ENCODE measurements at places on chromosomes 13 and 19.

- no peak for DNase-seq
These were observed 21.4 kb downstream of the WDFY2 start for GRCh38 chr13:51605698-51606097.

DNA sequence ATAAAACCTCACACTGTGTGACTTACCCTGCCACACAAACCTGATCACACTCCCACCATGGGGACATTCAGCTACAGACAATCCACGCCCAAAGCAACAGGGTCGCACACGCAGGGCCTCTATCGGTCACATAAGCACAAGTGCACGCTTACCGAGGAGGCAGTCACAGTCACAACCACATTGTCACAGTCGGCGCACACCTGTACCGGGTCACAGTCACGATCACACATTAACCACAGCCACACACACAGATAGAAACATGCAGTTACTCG, 579 bp downstream of the ZNF566 start:
- peak; percentile 31 for DNase-seq

- no peak for DNase-seq
These were observed 118.7 kb downstream of the ATP11A start for GRCh38 chr13:112808377-112809140.

DNA sequence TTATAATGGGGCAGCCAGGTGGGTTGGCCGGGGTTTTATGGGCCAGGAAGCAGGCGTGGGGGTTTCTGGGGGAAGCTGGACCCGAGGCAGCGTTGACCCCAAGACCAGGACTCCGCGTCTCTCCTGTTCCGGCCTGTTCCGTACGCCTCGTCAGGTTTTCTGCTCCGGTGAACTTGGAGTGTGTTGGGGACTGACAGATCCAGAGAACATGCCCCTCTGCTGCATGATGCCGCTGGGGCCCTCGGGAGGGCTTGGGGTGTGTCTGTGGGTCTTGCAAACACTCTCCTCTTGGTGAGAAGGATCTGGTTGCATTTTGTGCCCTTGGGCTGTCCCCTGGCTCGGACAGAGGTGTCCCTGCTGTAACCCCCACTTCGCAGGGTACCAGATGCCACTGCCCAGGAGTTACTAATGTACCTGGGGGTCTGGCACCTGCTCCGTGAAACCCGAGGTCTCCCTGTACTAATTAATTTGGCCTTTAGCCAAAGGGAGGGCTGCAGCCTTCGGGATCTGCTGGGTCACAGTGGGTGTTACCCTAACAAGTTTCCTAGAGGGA, 15.6 kb downstream of the KDM4B start:
- DNase-seq: no peak

GRCh38 chr13:95644601-95645052, at the start of gene DZIP1:
Gene DZIP1 (minus strand): TSS chr13:95644706. CDS start chr13:95642029, 2,677 bp downstream.
- DNase-seq: no peak

DNA sequence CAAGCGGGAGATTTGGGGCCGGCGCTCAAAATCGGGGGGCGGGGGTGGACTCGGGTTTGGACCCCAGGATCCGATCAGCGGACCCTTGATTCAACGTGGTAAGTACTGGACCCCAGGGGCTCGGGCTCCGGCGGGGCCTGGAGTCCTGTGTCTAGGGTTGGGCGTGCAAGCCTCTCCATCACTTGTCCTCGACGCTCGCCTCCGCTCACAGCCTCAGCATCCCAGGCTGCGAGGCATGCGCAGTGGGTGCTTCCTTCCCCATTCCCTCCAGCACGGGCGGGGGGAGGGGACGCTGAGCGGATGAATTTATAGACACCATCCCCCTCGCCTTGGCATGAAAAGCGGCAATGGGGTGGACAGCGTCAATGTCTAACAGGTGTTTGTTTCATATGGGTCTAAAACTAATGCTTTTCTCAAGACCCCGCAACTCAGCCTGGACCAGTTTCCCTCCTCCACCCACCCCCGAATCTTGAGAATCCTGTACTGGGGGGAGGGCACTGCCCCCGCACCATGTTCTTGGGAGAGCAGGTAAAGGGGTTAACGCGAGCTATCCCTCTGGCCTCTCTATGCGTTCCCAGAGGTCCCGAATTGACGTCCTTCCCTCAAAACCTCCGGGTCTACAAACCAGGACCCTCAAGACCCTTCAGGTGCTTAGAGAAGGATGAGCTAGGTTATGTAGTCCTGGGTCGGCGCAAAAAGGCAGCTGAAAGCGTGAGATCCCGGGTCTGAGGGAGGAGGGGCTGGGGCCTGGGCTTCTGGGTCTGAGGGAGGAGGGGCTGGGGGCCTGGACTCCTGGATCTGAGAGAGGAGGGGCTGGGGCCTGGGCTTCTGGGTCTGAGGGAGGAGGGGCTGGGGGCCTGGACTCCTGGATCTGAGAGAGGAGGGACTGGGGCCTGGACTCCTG, 579 bp downstream of the CPT1C start:
- DNase-seq: no peak

DNA sequence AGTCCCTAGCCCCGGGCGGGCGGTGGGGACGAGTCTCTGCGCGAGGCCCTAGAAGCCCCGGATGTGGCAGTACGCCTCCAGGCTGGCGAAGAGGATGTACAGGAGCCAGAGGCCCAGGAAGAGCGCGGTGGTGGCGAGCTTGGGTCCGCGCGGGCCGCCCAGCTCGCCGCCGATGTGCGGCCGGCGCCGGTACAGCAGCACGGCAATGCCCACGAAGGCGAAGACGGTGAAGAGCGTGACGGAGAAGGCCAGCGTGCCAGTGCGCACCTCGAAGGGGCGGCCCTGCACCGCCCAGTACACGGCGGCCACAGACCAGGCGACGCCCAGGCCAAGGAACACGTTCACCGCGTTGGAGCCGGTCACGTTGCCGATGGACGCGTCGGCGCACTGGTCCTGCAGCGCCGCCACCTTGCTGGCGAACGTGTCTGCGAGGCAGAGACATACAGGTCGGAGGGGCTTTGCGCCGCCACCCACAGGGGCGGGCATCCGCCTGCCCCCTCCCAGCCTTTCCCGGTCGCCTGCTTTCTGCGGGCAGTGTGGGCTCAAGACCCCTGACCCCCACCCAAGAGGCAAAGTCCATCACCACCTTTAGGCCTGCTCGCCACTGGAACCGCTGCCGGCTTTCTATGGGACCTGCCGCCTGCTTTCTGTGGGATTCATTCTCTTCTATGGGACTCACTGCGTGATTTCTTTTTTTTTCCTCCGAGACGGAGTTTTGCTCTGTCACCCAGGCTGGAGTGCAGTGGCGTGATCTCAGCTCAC, 10.9 kb upstream of the MEIS3 start:
- no peak for DNase-seq

- DNase-seq: no peak
These were observed 5.6 kb upstream of the TEX29 start for GRCh38 chr13:111314852-111315251.

- DNase-seq: no peak
These were observed 69.7 kb downstream of the ERICH6B start for GRCh38 chr13:45545686-45546409.

DNA sequence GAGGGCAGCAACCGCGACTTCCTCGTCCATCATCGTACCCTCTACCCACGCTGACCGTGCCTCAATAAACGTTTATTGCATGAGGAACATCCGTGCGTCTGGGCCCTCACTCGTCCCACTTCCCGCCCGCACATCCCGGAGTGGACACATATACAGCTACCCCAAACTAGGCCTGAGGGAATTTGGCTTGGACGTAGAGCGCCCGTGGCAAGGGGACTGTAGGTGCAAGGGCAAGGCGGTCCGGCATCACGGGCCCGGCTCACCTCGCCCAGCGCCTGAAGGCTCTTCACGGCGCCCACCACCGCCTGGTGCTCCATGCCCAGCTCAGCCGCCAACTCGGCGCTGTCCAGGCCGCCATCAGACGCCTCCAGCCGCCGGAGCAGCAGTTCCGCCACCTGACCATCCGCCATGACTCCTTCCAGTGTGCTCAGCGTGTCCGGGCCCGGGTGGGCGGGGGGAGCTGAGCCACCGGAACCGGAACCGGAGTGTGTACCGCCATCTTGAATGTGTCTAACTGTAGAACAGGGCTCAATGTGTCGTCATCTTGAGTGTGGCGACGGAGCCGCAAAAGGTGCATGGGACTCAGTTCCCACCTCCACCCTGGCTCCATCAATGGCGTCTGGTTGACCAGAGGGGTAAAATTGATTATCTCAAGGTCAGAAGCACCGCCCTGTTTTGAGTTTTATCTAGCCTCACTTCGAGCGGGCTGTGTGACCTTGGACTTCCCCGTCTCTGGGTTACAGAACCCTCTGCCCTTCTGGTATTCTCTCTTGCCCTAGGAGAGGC, at the start of gene FARSA:
TSS of gene FARSA (minus strand) at position 425 of the 786 bp plus-strand sequence. CDS start at position 410, 15 bp downstream.
- DNase-seq: peak; percentile 88

DNA sequence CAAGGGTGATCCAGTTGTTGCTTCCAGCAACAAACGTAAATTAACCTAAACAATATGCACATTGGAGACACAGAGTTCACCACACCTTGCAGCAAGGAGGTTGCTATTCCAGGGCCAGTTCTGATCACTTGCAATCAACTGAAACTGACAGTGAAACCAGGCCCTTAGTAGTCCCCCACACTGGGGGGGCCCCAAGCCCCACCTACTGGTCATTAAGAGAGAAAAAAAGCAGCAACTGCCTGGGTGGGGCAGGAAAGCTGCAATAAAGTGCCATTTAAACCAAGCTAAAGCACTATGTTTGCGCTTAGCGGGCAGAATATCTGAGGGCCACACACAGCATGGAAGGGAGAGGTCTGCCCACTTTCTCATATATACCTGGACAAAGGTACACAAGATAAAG, 51.5 kb downstream of the ATP7B start:
- DNase-seq: no peak

DNA sequence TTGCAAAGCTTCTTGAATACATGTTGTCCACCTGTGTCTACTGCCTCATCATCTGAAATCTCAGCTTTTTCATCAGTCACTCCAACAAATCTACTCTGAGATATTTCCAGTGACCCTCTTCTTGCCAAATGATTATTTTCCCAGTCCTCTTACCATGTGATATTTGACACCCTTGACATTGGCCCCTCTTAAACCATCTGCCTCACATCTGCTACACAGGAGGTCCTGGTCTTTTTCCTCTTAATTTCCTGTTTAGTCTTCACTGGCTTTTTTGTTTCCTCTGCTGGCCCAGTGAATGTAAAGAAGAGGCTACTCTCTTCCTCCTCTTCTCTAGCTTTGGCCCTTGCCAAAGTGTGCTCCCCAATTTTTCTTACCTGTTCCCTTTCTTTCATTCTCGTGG, 218.7 kb downstream of the DNAJC15 start:
- no peak for DNase-seq

- peak; percentile 19 for DNase-seq
These were observed 571 bp downstream of the SAFB2 start for GRCh38 chr19:5621945-5622464.

DNA sequence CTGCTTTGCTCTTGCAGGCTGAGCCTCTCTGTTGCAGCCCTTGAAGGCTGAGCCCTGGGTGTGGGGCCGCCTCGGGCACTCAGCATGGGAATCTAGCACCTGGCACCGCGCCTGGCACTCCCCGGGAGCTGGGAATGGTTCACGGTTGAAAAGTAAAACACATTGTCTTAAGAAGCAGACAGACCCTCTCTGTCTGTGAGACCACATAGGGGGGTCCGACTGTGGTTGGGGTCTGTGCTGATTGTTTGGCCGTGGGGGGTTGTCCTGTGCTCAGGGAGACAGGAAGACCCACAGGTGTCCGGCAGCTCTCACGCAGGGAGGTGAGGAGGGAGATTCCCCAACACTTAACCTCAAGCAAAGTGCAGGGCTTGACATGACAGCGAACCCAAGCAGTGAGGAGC, 64.8 kb downstream of the SOX1 start:
- no peak for DNase-seq

- no peak for DNase-seq
These were observed 290.7 kb downstream of the SPRY2 start for GRCh38 chr13:80050252-80050651.

DNA sequence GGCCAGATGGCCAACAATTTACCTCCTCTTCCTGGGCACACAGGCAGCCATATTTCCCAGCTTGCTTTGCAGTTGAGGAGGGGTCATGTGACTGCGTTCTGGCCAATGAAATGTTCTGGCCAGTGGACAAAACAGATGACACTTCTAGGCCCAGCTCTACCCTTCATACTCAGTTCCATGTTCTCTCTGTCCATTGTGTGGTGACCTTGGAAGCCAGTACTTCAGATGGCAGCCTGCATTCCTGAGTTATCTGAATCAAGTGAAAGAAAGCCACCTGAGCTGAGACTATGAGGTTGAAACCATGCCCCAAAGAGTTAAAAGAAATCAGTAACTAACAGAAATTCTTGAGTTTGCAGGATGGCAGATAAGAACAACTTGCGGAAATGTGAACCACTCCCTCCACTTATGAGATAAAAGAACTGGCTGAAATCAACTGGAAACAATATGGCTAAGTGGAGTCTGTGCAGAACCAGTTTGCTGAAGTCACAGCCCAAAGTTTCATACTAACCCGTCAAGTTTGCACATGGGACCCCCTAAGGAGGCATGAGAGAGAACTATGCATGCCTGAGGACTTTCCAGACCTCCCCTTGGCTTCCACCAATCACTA, 8.1 kb downstream of the FAM187B start:
- no peak for DNase-seq

- DNase-seq: no peak
These were observed 208.3 kb upstream of the SERP2 start for GRCh38 chr13:44165221-44165888.

GRCh38 chr13:45413826-45414307, 4.3 kb downstream of the SLC25A30 start:
- DNase-seq: no peak

DNA sequence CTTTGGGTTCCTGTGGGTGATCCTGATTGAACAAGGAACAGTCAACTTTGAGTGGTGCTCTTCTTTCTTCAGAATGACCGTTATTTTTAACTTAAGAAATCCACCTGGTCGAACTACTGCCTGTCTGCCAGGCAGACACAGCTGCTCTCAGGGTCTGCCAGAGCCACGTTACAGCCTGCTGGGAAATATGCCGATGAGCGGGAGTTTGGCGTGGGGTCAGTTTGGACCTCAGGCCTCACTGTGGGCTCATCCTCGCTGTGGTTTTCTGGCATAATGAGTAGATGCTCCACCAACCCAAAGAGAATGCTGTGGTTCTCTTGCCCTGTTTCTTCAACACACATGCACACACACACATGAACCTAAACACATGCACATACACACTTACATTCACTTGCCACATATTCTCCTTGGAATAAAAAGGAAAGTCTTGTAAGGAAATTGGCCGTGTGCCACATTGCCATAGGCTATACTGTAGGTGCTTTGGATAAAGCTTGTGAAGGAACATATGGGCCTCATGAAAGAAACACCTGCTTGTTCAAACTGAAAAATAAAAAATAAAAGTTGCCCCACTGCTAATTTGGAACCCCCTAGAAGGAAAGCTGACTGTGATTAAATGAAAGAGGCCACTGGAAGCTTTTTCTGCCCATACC, 598.7 kb upstream of the KLF12 start:
- DNase-seq: no peak

DNA sequence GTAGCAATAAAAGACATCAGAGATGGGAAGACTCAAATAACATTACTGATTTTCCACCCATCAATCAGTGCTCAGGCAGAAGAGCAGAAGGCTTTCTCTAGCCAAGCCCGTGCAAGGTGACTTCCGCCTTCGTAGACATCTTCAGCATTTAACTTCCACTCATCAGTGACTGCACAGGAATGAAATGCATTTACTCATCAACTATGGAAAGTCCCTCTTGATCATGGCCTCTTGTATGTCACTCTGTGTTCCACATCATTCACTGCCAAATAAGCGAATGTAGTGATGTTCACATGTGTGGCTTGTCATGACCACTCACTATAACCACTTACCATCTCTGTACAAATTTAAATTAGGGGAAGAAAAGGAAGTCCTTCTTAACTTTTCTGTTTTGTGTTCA, 49.4 kb downstream of the SACS start:
- DNase-seq: peak; percentile 13

- no peak for DNase-seq
These were observed 4.2 kb downstream of the PDCD2L start for GRCh38 chr19:34408411-34408810.

- no peak for DNase-seq
These were observed 119.3 kb downstream of the IRS2 start for GRCh38 chr13:109667056-109667455.
